Stimulated activated CD4-positive, alpha-beta T cell treated with anti-CD3 and anti-CD28 coated beads, Interleukin-2, amount 100 ng/mL, for 48 hours (primary cell): ENCODE measurements at places on chromosomes 3 and 15.
A peak's percentile ranks its signal among the peaks of the same experiment; 100 is the strongest.

DNA sequence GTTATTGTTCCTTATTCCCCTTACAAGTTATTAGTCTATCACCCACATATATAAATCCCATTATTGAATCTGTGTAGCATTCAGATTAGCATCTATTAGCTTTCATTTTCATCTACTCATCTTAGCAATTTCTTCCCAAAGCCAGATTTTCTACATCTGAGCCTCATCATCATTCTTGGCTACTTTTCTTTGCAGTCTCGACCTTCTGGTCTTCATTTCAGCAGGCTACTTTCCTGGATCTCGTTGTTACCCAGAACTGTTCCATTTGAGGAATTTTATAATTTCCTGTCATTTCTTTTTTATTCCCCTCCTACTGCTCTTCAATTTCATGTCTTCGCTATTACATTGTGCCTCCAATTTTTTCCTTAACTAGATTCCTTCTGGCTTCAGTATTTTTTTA, 51.8 kb downstream of the SPRED1 start:
- DNase-seq, result no peak

GRCh38 chr15:88699861-88700260, 61.0 kb downstream of the ISG20 start:
- no peak for DNase-seq

DNA sequence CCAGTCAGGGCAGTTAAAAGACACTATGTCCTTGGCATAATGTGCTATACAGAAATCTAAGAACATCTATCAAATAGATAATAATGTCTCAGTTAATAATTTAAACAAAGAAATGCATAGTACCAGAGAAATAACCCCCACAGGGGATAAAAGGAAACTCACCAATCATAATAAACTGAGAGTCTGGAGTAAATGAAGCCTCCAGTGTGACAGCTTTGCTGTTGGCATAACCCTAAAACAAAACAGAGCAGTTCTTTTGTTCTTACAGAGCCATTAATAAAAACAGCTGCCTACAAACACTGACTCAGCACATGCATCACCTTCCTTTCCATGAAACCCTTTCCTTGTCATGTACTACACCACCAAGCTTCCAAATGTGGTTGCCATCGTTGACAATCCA, 13.5 kb downstream of the PPM1M start:
- no peak for DNase-seq

DNA sequence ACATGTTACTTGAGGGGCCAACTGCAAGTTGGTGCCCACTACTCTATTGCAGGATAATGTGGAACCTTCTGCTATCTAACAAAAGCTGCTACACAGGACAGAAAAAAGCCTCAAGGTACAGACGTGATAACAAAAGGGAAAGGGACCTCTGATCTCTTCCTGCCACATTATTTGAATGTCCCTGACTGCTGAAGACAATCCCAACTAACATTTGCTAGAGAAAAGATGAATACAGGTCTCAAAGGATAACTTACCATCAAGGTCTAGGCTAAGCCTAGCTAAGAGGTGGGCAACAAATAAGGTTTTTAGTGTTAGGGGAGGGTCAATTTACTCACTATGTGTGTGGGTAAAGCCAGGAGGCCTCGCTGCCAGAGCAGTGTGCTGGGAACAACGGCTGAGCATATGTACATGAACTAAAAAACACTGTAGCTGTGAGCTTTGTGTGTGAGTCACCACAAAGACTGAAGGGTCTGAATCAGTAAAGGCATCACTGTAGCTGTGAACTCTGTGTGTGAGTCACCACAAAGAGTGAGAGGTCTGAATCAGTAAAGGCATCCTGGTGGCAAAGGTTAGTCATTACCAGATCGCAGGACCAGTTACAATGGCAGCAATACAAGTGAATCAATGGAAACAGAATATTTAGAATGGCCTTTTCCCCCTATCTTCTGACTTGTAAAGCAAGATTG, 111.7 kb downstream of the LMLN start:
- peak; percentile 45 for DNase-seq

DNA sequence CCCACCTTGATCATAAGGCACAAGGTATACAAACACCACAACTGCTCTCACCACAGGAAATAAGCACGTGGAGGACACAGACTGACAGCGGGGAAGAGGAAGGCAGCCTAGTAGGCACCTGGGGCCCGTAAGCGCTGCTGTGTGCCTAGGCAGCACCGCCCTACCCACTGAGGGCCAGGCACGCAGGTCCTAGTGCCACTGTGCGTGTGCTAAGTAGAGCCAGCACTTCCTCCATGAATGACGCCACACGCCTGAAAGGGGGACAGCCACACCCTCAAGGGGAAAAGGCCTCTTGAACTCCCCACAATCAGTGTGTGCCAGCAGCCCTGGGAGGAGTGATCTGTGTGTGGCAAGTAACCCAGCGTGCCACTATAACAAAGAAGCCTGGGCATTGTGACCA, 73.0 kb downstream of the ATP1B3 start:
- no peak for DNase-seq

DNA sequence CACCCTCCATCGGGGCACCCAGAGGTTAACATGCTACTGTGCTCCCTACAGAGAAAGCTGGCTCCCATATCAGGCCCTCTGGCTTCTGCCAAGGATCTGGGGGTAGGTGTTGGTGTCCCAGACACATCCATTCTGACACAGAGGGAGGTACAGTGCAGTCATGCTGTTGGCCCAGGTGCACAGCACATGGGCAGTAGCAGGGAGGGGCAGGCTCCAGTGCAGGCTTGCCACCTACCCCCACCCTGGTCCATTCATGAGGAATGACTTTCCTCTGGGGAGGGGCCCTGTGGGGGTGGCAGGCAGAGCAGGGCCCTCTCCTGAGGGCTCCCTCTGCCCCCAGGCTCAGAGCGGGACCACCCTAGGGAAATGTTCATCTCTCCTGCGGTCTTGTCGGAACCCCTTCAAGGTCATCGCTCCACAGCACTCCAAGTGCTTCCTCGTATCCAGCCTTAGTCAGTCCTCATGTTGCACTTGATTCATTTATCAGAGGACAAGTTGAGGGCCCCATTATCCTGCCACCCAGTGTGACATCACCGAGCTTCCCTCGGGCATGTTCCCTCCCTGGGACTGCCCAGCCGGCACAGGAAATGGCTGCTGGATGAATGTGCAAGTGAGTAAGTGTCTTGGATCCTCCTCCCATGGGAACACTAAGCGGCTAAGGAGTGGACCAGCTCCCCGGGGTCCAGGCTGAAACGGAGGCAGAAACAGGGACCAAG, 10.0 kb downstream of the DUSP7 start:
- no peak for DNase-seq

DNA sequence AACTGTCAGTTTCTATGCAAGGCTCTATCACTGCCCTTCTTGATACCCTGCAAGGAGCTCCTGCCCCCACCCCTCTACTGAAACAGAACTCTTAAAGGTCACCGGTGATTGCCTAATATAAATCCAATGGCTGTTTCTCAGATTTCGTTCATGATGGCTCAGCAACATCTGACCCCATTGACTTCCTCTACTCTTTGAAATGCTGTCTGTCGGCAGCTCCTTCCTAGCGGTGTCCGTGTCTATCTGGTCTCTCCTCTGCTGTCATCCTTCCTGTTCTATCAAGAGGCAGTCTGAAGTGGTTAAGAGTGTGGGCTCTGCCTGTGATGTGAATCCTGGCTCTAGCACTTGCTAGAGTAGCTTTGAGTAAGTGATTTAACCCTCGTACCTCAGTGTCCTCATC, 5.5 kb downstream of the TMEM266 start:
- DNase-seq, result no peak

DNA sequence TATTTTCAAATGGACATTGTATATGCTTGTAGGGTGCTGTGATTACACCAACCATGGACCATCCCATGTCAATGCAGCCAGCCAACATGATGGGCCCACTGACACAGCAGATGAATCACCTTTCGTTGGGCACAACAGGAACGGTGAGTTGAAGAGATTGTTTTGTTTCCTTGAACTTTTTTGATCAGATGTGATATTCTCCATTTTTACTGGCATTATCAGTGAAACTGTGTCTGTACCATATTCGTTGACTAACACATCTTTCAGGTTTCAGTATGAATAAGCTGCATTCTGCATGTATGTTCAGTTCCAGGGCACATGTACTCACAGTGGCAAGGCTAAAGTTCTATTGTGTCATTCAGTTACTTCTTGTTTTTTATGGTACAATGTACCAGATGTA, 655.2 kb downstream of the RBMS3 start:
- no peak for DNase-seq

DNA sequence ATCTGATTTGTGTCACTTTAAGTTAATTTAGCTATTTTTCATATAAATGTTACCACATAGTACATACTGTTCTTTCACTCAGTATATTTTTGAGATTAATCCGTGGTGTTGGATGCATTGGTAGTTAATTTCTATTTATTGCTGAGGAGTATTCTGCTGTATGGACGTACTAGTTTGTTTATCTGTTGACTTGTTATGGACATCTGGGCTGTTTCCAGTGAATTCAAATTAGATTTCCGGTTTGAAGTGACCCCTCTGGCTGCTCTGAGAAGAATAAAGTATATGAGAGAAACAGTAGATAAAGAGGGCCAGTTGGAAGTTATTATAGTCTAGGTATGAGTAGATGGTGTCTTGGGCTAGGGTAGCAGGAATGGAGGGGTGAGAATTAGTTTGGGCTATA, 15.6 kb downstream of the KAT2B start:
- DNase-seq, result no peak

DNA sequence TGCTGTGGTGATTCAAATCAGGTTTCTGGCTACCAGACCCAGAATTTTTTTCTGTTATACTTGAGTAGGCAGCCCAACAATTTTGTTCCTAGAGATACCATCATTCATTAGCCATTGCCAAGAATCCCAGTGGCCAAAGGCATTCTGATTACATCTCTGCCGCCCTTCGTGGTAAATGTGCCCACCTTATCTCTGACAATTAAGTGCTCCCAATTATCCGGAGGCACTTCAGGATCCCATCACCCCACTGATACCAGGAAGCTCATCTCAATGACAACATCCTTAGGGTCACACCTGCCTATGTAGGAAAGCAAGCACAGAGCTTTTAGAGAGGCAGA, 43.2 kb upstream of the RPL35A start:
- DNase-seq, result no peak

DNA sequence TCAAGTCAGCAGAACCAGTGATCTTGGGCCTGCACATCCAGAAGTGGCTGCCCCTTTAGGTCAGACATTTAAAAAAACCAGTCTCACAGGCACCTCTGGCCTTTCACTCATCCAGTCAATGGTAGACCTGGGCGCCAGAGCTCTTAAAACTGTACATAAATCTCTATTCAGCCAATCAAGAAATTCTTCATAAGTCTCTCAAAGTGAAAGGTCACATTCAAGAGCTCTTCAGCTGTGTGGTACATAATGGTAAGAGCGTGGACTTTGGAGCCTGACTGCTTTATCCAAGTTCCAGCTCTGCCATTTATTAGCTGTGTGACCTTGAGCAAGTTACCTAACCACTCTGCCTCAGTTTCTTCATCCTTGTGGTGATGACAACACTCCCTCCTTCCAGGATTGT, 22.3 kb upstream of the MORF4L1 start:
- no peak for DNase-seq

DNA sequence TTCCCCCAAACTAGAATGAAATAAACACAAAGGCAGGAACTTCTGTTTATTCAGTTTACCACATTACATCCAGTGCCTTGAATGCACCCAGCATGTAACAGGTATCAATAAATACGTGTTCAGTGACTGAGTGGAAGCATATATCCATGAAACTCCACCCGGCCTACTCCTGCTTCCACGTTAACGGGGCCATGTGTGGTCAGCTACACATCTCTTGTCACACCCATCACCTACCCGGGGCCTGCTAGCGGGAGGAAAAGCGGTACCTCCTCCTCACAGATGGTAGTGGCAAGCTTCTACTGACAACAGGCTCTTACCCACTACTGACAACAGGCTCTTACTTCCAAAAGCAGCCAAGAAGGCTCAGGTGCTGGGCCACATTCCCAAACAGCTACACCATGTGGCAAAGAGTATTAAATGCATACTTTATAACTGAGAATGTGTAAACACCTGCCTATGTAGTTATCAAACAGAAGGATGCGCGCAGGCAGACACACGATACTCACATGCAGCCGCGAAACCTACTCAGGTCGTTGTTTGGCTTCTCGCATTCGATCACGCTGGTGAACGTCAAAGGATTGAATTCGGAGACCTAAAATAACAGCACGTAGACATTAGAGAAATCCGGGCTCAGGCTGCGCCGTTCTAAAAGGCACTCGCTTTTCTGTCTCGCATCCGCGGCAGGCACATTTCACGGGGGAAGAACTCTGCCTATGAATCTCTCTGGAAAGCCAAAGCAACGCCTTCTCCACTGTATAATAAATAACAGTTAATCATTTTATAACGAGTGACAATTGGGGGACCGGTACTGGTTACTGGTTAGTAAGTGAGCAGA, 127.4 kb downstream of the ATP10A start:
- DNase-seq, result no peak

- no peak for DNase-seq
Measured at GRCh38 chr15:55106155-55106554, 90.6 kb downstream of the RSL24D1 start.

DNA sequence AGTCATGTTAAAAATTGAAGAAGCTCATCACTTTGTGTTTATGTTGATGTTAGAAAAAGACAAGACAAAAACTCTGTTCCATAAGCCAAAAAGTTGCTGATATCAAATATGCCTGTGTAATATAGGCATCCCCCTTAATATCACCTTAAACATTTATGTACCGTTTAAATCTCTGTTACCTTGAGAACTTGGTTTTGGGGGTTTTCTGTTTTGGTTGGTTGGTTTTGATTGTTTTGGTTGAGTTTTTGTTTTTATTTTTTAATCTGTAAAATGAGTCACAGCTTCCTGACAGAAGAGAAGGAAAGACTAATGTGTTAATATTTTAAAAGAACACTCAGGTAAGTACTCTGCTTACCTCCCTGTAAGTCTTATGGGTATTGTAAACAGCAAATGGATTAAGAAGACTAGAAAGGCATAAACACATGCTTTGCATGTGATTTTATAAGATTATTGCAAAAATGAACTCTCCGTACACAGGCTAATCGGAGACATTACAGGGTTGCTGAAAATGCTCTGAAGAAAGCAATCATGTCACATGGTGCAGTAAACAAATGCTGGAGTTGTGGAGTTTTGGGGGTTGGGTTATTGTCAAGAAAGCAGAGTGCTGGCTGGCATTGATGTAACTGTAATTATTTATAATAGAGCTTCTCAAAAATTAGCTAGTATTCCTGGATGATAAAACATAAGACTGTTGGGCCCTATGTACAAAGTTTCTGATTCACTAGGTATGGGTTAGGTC, 69.5 kb upstream of the MBNL1 start:
- DNase-seq, result no peak

DNA sequence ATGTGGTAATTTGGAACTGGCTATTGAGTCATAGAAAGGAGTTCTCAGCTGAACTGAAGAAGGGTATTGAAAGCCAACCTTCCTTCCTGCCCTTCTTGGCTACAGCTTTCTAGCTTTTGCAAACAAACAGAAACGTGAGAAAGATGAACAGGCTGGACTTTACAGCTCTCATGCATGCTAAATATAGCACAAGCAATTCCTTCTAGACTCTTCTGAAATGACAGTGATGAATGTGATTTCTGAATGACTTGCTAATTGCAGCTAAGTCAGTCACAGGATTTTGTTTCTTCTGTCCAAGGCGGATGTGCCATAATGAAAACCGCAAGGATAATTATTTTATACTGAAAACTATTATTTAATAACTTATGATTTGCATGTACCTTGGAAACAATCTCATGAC, 36.3 kb downstream of the BCHE start:
- no peak for DNase-seq
